Kidney (tissue), 22 donors: ENCODE measurements at places on chromosomes 1 and 21. TPM values are rescaled to one million over a fixed set of nuclear protein-coding genes. Genes with fewer than 3 reads are reported as not detected.
A peak's percentile ranks its signal among the peaks of the same experiment; 100 is the strongest.

DNA sequence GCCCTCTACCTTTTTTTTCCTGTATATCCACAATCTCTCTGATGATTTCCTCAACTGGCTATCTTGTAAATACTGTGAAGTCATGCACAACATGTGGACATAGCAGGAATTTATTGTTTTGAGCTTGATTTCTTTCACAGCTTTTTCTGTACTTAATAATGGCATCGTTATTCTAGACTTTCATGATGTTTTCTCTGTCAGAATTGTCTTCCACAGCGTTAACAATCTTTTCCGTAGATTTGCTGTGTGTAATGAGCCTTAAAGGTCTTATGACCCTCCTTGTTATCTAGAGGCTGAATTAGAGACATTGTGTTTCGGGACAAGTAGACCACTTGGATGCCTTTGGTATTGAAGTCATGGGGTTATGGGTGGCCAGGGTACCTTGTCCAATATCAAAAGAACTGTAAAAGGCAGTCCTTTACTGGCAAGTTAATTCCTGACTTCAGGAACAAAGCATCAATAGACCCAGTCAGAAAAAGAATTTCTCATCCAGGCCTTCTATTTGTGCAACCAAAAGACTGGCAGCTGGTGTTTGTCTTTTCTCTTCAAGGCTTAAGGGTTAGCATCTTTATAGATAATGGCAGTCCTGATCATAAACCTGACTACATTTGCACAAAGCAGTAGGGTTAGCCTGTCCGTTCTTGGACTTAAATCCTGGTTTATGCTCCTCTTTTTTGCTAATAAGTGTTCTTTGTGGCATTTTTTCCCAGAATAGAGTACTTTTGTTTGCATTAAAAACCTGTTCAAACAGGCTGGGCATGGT lies 30.1 kb upstream of the CHAF1B start:
- no peaks in the 10 kb centered on the region for H3K4me1 ChIP-seq
- H3K4me3 ChIP-seq = no peak overlapping the region
- no peak for DNase-seq
- H3K27ac ChIP-seq = no peak overlapping the region
- H3K36me3 ChIP-seq = peaks cover 22% of the 10 kb centered on the region

GABRD gene
- total RNA-seq = 0.63 TPM

- peaks cover 2% of the 10 kb centered on the region for H3K36me3 ChIP-seq
- no peak overlapping the region for H3K4me3 ChIP-seq
- peak overlapping the region; percentile 44 for H3K27ac ChIP-seq
- H3K27me3 ChIP-seq = no peaks in the 10 kb centered on the region
- peak; percentile 61 for DNase-seq
These were observed 15.2 kb downstream of the RIPK4 start for GRCh38 chr21:41751611-41752011.

DNA sequence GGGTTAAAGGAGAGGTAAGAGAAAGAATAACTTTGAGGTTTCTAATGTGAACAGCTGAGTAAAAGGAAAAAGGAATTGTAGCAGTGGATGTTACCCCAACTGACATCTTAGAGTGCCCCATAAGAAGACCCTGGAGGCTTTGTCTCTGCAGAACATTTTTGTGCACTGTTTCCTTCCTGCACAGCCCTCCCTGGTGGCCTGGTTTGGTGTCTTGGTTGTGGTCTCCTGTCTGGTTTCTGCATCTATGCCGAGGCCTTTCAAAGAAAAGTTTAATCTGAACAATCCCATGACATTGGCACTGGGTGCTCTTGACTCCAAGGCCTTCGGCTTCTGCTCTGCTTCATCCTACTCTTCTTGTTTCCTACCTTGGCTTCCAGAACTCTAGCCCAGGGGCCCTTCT lies 57.8 kb downstream of the RHOU start:
- H3K36me3 ChIP-seq = no peaks in the 10 kb centered on the region
- no peak overlapping the region for H3K4me3 ChIP-seq
- no peaks in the 10 kb centered on the region for H3K27me3 ChIP-seq
- no peak overlapping the region for H3K27ac ChIP-seq
- H3K4me1 ChIP-seq = no peaks in the 10 kb centered on the region

RIMS3 gene
- total RNA-seq = 6.2 TPM

DNA sequence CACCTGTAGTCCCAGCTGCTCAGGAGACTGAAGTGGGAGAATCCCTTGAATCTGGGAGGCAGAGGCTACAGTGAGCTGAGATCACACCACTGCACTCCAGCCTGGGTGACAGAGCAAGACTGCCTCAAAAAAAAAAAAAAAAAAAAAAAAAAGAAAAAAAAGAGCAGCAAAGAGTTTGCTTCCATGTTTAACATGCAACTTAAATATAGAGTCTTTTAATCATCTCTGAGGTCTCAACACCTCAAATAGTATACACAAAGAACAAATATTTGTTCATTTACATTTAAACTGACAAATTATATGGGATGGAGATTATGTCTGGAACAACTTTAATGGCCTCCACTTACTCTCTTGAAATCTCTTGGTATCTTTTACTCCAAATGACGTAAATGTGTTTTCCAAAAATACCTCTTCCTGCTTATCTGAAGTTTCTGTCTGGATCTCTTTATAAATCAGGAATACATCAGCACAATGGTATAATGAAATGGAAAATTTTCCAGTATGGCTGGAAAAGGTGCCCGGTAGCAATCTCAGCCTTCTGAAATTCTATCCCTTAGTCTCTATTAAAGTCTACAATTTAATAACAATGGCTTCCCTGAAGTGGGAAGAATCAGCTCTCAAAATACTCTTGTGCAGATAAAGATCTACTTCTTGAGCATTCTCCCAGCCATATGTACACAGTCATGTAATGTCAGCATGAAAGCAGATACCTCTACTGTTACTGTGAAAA lies 258.5 kb downstream of the OMA1 start:
- no peak overlapping the region for H3K4me3 ChIP-seq
- H3K27me3 ChIP-seq = no peaks in the 10 kb centered on the region
- H3K4me1 ChIP-seq = no peaks in the 10 kb centered on the region
- no peaks in the 10 kb centered on the region for H3K36me3 ChIP-seq

DNA sequence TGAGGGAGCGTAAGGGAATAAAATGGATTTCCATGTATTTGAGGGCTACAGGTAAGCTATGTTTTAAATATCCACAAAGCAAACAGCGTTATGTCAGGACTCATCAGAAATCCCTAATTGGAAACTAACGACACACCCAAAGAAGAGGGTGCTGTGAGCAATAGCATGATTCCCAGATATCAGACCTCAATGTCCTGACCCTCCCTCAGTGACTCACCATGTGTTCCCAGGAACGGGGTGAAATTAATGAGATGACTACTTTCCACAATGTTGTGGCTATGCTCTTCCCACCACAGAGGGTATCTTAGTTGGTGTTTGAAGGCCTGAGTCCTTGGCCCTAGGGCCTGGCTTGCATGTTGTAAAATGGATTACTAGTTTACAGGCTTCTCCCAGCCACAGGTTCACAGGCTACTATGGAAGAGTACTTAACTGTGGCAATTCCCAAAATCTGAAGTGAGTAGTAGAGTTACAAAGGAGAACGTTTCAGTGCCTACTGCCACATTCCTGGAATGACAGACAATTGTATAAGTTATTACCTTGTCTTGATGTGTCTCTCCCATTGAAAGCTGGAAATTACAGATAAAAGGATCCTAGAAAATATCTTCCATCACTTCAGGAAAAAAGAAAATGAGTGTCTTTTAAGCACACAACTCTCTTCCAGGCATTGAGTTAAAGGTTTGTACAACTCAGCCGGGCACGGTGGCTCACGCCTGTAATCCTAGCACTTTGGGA lies 1.7 kb upstream of the KRTAP11-1 start:
- H3K27me3 ChIP-seq = no peaks in the 10 kb centered on the region
- no peak overlapping the region for H3K4me3 ChIP-seq
- no peak for DNase-seq
- H3K4me1 ChIP-seq = no peaks in the 10 kb centered on the region
- H3K27ac ChIP-seq = no peak overlapping the region
- H3K36me3 ChIP-seq = no peaks in the 10 kb centered on the region

GRCh38 chr1:32063261-32063681 lies 9.5 kb upstream of the TMEM39B start:
- H3K27me3 ChIP-seq = no peaks in the 10 kb centered on the region
- peak overlapping the region; percentile 60 for H3K27ac ChIP-seq
- no peak for DNase-seq
- H3K4me3 ChIP-seq = no peak overlapping the region
- H3K4me1 ChIP-seq = peaks cover 13% of the 10 kb centered on the region
- peaks cover 10% of the 10 kb centered on the region for H3K36me3 ChIP-seq

ATP13A2 gene
- 38.6 TPM for total RNA-seq

DNA sequence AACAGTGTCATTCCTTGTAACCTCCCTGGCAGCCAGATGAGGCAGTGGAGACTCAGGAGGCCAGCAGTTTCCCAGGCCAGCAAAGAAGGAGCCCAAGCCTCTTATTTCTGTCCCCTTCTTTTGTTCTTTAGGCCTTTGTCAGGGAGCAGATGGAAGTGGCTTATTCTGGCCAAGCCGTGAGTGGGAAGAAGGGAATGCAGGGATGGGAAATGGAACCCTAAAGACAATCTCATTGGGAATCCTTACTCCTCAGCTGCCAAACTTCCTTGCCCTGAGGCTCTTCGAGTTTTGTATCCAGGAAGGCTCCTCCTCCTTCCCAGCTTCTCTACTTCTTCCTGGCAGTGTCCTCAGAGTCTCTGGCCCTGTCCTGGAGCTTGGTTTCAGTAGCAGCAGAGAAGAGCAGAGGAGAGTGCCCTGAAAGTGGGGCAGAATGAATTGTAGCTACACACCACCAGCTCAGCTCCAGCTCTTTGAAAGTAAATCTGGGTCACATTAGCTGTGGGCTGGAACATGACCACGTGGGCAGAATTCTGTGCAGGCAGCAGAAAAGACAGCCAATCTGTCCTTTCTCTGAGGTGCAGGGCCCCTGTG lies 63.9 kb downstream of the NDUFS5 start:
- no peaks in the 10 kb centered on the region for H3K36me3 ChIP-seq
- peaks cover 4% of the 10 kb centered on the region for H3K4me1 ChIP-seq
- no peaks in the 10 kb centered on the region for H3K27me3 ChIP-seq
- no peak overlapping the region for H3K4me3 ChIP-seq
- no peak overlapping the region for H3K27ac ChIP-seq

DNA sequence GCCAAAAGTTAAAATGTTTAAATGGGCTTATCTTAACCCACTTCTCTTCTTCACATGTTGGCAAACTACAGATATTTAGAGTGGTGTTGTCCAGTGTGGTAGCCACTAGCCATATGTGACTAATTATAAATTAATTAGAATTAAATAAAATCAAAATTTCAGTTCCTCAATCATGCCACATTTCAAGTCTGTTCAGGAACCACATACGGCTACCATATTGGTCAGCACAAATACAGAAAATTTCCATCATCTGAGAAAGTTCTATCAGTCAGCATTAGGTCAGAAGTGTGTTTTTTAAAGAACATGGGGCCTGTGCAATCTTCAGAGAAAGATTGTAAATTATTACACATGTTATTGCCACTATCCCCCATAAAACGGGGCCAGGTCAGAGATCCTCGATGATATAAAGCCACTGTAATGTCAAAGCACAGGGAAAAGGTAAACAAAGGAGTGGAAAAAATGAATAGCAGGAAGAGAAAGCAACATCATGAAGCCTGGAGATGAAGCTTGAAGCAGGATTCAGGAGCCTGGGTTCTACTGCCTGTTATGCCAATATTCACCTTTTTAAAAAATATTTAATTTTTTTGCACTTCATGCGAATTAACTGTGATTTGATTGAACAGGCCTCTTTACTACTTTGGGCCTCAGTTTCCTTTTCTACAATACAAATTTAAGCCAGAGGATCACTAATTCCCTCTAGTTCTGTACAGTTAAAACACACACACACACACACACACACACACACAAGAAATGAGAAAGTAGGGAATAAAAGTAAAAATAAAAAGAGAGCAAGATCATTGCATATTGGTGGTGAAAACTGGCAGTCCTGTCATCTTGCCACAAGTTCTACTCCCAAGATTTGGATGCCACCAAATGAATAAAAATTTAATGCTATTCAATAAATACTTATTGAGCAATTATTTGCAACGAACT lies 2.3 kb downstream of the RSBN1 start:
- no peaks in the 10 kb centered on the region for H3K27me3 ChIP-seq
- H3K4me1 ChIP-seq = peaks cover 2% of the 10 kb centered on the region
- no peak overlapping the region for H3K27ac ChIP-seq
- no peak for DNase-seq

DNA sequence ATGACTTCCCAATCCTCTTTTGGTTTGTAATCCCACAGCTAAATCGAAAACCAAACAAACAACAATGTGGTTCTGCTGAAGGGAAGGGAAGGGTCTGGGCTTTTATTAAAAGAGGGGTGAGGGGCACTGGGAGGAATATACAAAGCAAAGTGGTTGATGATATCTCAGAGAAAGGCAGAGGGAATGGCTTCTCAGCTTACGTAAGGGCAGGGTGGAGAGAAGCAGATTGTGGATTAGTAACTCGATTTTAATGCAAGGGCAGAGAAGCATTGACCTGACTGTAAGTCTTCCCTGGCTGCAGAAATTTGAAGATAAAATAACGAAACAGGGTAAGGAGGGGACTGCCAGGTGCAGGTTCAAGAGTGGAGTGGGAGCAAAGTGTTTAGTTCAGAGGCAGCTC lies 438.2 kb upstream of the LRRC7 start:
- no peak overlapping the region for H3K4me3 ChIP-seq
- peak; percentile 17 for DNase-seq
- H3K27me3 ChIP-seq = no peaks in the 10 kb centered on the region
- peaks cover 2% of the 10 kb centered on the region for H3K4me1 ChIP-seq
- no peaks in the 10 kb centered on the region for H3K36me3 ChIP-seq
- H3K27ac ChIP-seq = no peak overlapping the region

MRAP gene
- total RNA-seq = not detected

- no peaks in the 10 kb centered on the region for H3K36me3 ChIP-seq
- H3K4me3 ChIP-seq = no peak overlapping the region
- H3K27ac ChIP-seq = no peak overlapping the region
- no peaks in the 10 kb centered on the region for H3K27me3 ChIP-seq
- H3K4me1 ChIP-seq = no peaks in the 10 kb centered on the region
- no peak for DNase-seq
These were observed 26.8 kb downstream of the GFI1 start for GRCh38 chr1:92459871-92460320.

- H3K27me3 ChIP-seq = no peaks in the 10 kb centered on the region
- H3K27ac ChIP-seq = no peak overlapping the region
- H3K4me1 ChIP-seq = no peaks in the 10 kb centered on the region
- DNase-seq = no peak
- no peaks in the 10 kb centered on the region for H3K36me3 ChIP-seq
These were observed 545.1 kb upstream of the NR5A2 start for GRCh38 chr1:199482426-199482825.

GRCh38 chr21:28216976-28217523 lies 775.6 kb downstream of the LTN1 start:
- H3K36me3 ChIP-seq = no peaks in the 10 kb centered on the region
- H3K4me3 ChIP-seq = no peak overlapping the region
- H3K27me3 ChIP-seq = no peaks in the 10 kb centered on the region
- H3K4me1 ChIP-seq = no peaks in the 10 kb centered on the region
- no peak for DNase-seq

GRCh38 chr1:23625459-23625858 lies 66.1 kb upstream of the RPL11 start:
- no peak overlapping the region for H3K4me3 ChIP-seq
- DNase-seq = no peak
- H3K36me3 ChIP-seq = no peaks in the 10 kb centered on the region
- H3K4me1 ChIP-seq = no peaks in the 10 kb centered on the region
- H3K27me3 ChIP-seq = no peaks in the 10 kb centered on the region
